ENCODE measurements at places on chromosomes 5 and 9. TPM values are rescaled to one million over a fixed set of nuclear protein-coding genes. Genes with fewer than 3 reads are reported as not detected.

GRCh38 chr9:90325913-90326653 is 316.5 kb downstream of the DIRAS2 start:
- peak; percentile 5 for DNase-seq

DNA sequence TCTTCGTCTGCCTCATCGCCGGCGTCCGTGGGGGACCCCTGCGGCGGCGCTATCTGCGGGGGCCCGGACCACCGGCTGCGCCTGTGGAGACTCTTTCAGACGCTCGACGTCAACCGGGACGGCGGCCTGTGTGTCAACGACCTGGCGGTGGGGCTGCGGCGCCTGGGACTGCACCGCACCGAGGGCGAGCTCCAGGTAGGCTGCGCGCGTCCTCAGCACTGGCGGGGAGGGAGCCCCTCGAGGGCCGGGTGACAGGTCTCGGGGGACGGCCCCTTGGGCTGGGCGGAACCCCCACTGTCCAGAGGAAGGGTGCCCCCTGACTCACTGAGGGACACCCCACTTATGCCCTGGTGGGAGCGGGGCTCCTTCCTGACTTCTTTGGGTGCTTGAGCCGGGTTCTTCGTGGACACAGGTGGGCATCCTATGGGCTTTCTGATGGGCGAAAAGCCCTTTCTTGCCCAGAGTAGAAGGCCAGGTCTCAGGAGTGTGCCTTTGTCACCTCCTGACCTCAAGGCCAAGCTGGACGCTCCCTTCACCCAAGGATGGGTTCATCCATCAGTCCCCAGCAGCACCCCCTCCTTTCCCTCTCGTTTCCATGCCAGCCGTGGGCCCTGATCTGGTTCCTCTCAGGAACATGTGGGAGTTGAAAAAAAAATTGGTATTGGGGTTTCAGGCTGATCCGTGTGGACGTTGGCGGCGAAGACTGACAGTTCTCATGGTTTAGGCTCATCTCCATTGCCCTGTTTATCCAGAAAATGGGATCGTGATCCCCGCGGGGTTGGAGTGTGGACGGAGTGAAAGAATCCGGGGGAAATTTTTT is 564 bp downstream of the SLC25A25 start:
- no peak for DNase-seq

DNA sequence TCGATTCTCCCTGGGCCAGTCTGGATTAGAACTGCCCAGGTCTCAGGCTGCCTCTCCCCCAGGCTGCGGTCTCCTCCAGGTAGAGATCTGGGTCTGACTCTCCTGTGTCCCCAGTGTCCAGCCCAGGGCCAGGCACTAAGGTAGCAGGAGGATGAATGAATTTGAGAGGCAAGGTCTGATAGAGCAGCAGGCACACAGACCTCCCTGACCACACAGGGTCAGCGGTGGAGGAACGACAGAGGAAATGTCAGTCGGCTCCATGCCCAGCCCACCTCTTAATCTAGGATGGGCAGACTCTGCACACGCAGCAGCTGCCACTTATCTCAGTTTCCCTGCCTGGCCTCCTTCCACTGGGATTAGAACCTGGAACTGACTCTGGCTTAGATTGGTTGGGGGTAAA is 272.7 kb upstream of the MVB12B start:
- no peak for DNase-seq

DNA sequence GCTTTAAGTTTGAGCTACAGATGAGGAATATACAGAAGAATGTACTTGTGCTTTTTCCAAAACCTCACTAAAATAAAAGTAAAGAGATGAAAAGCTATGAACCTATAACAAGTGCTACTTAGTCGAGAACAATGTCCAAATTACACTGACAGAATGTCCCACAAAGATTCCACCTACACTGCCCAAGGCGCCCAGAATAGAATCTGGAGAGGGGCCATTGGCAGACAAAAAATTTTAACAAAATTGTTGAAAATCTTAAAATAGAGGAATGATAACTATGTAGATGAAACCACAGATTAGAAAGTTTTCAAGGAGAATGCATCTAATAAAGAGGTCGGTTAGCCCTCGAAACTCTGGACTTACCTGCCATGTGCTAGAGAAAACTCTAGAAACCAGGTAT is 235.3 kb downstream of the CETN3 start:
- DNase-seq, result no peak

DNA sequence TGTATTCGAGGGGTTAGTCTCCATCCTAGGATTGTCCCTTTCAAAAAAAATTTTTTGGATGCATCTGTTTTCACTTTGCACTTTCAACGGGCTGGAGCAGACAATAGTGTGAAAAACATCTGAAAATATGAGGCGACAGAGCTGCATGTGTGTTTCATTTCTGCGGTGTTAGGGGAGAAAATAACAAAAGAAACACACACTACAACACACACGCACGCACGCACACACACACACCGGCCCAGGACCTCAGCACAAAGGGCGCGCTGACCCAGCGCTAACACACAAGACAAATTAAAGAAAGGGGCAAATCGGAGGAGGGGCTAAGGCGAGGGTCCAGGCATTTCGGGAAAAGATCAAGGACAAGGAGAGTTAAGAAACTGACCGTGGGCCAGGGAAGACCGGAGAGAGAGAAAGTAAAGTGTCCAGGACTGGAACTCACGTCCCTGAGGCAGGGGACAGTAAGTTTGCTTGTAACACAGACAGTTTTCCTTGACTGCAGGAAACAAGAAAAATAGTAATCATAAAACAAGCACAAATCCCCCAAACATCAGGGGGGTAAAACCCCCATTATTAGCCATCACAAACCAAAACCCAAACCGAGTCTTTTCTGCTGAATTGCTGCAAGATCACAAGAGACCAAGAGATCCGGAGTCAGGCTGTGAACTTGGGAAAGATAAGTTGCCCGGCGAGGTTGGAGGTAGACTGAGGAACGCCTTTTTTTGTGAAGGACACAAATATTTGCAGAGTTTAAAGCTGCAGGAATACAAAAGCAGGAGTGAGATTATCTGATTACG is 302.1 kb downstream of the PARP8 start:
- DNase-seq, result peak; percentile 80

DNA sequence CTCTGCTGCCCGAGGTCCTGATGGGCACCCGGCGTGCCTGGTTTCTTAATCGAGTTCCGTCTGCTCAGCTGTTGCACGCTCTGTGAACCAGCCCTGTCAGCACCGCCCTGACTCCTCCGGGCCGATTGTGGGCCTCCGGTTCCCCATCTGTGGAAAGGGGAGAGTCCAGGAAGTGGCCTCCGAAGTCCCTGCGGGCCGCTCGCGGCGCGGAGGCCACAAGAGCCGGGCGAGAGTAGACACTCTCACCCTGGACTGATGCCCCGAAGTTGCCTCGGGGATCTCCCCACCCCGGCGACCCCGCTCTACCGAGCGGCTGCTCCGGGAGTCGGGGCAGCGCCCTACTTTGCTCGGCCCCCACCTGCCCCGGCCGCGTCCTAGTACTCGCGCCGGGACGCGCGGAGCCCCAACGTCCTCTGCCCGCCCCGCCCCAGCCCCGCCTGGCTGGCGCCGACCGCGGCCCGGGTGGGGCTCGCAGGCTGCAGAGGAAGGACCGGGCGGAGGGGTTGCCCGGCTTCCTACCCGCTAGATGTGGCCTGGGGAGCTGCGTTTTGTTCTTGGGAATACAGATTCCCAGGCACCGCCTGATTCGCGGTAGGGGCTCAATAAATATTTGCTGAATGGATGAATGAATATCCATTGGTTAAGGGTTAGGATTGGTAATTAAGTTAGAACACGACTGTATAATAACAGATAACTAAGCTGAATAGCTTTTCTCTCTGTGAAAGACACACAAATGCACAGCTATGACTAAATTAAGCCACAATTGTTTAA is 935 bp upstream of the ZNF367 start:
- DNase-seq, result peak; percentile 82

DNA sequence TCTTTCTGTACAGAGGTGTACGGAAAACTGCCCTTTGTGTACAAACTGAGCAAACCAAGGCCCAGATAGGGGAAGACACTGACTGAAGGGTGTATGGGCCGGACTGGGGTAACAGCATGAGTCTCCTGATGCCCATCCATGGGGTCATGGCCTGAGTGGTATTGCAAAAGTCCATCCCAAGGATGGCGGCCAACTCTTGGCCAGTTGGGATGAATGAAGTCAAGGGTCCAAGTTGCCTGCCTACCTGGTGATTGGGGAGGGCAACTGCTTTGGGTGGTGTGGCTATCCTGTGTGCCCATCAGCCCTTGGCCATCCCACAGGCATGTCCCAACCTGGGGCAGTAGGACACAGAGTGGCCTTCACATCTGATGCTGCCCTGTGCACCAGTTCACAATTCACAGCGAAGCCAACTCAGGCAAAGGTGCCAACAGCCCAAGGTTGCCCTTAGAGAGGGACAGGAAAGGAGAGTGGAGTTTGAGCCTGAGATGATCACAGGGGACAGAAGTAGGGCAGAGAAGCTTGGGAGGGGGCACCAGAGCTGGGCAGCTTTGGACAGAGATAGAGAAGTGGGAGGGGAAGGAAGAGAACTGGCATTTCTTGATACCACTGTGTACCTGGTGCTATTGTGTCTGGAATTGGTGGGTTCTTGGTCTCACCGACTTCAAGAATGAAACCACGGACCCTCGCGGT is 46.6 kb downstream of the COL15A1 start:
- DNase-seq, result no peak

DNA sequence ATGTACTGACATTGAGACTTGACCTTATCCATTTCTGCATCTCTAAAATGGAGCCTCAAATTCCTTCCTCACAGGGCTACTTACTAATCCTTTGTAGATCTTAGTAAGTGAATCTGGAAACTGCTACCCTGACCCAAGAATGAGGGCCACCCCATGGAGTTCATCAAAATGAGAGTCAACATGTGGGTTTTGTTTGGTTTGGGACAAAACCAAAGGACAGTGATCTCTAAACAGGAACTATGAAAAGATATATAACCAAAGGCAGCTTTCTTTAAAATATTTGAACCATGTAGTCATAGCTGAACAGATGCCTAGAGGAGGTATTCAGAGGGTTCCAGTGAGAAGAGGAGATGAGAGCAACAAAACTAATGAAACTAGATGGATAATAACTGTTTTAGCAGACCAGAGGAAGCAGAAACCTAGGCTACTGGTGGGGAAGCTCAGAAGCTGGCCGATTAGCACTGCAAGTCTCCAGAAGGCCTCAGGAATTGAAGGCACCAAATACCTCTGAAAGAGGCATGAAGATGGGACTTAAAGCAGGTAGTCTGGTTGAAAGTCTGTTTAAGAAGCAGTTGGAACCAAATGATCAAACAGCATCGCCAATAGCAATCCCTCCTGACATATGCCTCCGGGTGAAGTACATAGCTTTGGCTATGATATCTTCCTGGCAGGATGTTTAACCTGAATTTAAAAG is 45.8 kb downstream of the THOC3 start:
- DNase-seq, result peak; percentile 92

- DNase-seq, result peak; percentile 37
These were observed 36.2 kb upstream of the ANKRD55 start for GRCh38 chr5:56269216-56269927.

DNA sequence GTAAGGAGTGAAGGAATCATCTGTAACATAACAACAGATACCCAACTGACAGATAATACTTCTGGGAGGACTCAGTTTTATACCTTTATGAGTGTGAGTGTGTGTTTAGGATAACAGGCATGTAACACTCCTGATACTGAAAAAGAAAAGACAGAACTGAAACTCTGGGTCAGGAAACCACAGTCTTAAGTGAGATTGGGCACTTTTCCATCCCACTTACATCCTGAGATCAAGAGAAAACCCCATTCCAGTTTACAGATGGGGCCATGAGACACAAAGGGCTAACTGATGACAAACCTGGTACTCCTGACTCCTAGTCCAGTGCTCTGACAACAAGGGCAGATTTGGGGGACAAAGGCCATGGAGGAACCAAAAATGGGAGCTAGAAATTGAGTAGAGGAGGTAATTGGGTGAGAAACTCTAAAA is 18.0 kb downstream of the IL5 start:
- no peak for DNase-seq

- no peak for DNase-seq
These were observed 17.9 kb downstream of the FRMD3 start for GRCh38 chr9:83520292-83520691.

DNA sequence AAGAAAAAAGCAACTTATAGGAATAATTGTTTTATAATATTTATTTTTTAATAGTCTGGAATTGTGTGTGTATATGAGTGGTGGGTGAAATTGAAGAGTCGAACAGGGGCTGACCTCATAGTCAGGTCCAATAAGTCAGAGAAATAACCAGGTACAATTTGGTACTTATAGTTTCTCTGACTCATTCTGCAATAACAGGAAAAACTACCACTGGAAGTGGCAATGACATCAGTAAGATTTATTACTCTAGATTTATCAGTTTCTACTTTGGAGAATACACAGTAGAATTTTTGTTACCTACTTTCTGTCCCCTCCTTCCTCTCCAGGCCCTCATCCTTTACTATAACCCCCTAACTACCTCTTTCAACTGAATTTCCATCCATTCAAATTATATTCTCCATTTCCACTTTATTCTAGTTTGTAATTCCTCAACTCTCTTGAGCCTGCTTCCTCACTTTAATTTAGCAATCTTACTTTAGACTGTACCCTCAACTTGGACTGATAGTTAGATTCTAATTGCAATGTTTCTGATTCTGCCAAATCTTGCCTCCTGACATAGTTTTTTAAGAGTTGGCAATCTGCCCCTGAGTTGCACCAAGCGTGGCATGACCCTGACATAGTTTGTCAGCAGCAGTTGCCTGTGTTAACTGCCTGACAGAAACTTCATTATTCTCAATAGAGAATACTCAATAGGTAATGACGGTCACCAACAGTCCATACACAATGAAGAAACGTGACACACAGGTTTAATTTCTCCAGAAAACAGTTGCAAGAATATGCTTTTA is 475.3 kb upstream of the RIOK2 start:
- DNase-seq, result peak; percentile 68

DNA sequence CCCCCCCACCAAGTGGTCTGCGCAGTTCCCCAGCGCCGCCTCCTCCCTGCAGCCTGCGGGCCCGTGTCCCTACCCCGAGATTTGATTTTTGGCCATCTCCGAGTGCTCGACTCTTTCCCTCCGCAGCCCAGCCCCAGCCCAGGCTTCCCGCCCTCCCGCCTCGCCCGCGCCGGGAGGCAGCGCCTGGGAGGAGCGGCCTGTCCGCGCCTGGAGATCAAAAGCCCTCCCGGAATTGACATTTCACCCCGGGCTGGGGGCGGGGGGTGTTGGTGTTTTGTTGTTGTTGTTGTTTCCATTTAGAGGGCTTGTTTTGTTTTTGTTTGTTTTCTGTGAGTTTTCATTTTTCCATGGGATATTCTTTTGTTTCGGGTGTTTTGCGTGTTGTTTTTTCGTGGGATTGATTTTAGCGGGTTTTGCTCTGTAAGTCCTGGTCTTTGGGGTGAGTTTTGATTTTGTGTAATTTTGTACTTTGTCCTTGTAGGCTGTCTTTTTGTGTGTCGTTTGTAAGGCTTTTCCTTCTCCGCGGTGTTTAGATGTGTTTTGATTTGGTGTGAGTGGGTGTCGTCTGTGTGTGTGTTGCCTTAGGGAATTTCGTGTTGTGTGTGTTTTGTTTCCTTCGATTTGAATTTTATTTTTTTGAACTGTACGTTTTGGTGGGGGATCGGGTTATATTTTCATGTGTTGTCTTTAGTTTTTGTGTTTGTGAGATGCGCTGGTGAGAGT is 1.7 kb upstream of the PAX5 start:
- DNase-seq, result peak; percentile 59

Gene GPR151
- not detected for total RNA-seq

Gene BNC2
- 51.3 TPM for total RNA-seq

Gene OR1L4
- total RNA-seq, result not detected

Gene DHX29
- 36.8 TPM for total RNA-seq

Gene PDE8B
- under 0.01 TPM for total RNA-seq

Gene CBY3
- not detected for total RNA-seq

Gene SLC34A3
- not detected for total RNA-seq

Gene BHMT2
- 12.1 TPM for total RNA-seq

Gene GZMA
- not detected for total RNA-seq

Gene TMEM245
- total RNA-seq, result 45.2 TPM

Gene PDCD1LG2
- 4.7 TPM for total RNA-seq

Data from osteoblast (primary cell).